Prostate gland (tissue), 2 donors: ENCODE measurements at places on chromosomes 1 and 21.

DNA sequence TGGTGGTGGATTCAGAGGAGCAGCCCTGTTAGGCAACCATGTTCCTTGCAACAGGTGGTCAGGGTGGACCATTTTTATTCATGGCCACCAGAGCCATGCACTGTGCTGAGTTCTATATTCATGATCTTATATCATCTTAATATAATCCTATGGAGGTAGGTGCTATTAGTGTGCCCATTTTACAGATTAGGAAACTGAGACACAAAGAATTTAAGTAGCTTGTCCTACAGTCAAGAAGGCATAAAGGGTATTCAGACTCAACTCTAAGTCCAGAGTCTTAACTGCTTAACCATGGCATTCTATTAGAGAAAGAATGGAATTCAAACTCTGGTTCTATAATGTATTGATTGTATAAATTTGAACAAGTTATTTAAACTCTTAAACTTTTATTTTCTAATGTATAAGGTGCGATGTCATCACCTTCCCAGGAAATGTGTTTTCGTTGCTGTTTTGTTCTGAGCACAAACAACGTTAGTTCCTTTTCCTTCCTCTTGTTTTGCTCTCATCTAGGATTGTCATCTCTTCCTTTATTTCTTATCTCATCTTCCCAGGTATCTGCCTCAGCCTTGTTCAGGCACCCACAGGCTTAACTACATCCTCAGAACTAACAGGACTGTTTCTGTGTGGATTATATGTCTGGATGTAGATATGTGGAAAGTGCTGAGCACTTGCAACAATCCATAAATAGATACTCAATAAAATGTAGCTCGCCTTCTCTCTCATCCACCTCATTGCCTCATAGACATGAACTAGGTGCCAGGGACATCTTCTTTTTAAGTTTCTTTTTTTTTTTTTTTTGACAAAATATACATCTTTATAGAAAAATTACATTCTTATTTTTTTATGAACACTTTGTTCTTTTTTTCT, 207.1 kb downstream of the NFIA start:
- no peak for DNase-seq

- DNase-seq = no peak
Observed at GRCh38 chr1:103075316-103076000, 32.9 kb downstream of the COL11A1 start.

- no peak for DNase-seq
Observed at GRCh38 chr1:108512239-108513043, 47.5 kb upstream of the EEIG2 start.

DNA sequence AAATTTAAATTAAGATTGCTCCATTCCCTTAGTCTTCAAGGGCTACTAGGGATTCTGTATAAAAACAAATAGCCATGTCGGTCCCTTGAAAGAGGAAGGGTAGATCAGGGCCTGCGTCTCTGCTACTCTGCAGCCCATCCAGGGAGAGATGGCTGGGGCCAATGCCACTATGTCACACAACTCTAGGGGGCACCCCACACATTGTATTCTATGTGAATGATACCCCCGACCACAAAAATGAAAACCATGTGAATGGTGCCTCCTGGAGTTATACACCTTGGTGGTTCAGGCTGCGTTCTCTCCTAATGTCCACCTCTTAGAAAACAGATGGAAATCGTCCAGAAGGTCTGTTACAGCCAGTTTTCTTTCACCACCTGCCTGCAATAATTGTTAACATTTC, 18.0 kb downstream of the PIK3C2B start:
- no peak for DNase-seq

GRCh38 chr1:231242516-231243198, 1.6 kb downstream of the GNPAT start:
- no peak for DNase-seq

DNA sequence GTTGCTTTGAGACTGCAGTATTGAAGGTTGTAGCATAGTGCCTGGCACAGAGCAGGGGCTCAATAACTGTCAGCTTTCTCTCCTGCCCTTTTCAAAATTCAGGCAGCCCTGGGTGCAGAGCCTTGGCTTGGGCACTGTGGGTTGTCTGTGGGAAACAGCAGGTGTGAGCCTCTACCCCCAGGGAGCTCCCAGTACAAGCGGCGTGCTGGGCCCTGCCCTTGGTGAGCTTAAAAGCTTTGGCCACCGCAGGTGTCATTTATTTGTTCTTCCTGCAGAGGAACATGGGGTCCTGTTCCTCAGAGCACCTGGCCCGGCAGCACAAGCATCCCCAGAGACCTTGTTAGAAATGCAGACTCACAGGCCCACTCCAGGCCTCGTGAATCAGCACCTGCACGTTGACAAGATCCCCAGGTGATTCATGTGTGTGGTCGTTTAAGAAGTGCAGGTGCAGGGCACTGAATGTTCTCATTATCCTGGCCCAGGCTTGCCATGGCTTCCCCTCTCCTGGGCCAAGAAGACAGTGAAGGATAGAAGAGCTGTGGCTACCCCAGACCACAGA, 29.9 kb upstream of the IGSF21 start:
- DNase-seq = no peak

DNA sequence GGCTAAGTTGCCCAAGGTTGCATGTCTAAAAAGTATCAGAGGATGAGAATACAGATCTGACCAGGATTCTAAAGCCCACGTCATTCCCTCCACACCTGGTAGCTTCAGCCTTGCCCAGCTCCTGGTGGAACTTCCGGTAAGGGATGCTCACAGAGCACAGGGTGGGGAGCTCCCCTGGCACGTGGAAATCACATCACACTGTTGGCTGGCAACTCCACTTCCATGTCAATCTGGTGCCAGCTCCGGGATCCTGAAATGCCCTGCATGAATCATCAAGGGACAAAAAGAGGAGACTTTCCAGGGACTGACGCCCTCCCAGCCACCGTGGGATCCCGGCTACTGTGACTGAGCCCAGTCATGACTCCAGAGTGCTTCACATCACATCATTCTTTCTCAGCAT, 12.4 kb upstream of the BCAR3 start:
- DNase-seq = no peak
